Endothelial cell of umbilical vein (primary cell): ENCODE measurements at places on chromosomes 3 and 15. TPM values are rescaled to one million over a fixed set of nuclear protein-coding genes. Genes with fewer than 3 reads are reported as not detected.
A peak's percentile ranks its signal among the peaks of the same experiment; 100 is the strongest.

- no peak for DNase-seq
Measured at GRCh38 chr15:29914511-29914926, 92.3 kb upstream of the TJP1 start.

- no peak for DNase-seq
Measured at GRCh38 chr3:132311841-132312240, 5.4 kb upstream of the ACP3 start.

CLDN11 gene
- 147 and 178 TPM in 2 replicates for polyA plus RNA-seq

GRCh38 chr3:69647511-69648110 lies 91.7 kb upstream of the MITF start:
- no peak for DNase-seq

IL5RA gene
- polyA plus RNA-seq: not detected in 2 replicates

DNA sequence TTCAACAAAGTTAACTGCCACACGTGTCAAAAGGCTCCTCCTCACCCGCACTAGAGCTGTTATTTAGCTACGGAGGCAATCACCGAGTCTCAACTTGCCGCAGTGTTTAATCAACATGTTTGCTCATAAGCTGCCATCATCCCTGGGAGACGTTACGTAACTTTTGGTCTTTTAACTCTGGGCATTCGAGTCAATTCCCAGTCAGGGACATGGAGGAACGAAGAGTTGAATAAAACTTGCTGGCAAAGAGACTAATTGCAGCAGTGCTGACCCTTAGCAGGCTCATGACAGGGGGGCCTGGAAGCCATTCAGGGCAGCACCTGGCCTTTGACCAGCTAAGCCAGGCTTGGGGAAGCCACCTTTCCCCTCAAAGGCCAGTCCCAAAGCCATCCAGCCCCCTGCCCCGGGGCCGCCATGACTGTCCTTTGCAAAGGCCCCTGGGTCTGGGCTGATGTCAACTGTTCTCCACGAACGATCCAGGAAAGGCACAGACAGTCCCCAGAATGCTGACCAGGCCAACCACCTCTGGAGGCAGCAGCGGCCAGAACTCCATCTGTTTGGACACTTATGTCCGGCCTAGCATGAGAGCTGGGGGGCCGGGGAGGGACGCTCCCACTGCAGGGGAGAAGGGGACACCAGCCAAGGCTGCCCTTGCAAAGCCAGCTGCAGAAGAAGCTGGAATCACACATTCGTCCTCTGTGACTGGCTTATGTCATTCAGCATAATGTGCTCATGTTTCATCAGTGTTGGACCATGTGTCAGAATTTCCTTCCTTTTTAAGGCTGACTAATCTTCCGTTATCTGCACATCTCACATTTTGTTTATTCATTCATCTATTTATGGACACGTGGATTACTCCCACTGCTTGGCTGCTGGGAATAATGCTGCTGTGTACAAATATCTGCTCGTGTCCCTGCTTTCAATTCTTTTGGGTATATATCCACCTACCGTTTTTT lies 43.7 kb downstream of the PCSK6 start:
- DNase-seq: peak; percentile 92

DNA sequence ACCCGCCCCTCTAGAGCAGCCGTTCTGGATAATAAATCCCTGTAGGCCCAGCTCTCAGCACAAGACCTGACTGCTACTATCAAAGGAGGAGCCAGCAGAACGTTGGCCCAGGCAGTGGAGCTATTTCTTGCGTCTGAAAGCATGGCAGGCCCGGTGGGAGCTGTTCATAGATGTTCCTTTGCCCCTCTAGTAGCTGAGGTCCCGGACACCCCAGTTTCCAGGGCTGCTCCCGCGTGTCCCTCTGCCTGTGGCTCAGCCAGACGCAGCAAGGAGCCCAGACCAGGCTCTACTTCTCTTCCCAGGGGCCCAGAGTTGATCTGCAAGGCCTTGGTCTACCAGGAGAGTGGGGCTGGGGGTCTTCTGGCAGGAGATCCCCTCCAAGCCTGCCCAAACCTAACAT lies 76.1 kb downstream of the FAM174B start:
- DNase-seq: no peak

MKRN2 gene
- polyA plus RNA-seq: 28.0 and 29.9 TPM in 2 replicates

DNA sequence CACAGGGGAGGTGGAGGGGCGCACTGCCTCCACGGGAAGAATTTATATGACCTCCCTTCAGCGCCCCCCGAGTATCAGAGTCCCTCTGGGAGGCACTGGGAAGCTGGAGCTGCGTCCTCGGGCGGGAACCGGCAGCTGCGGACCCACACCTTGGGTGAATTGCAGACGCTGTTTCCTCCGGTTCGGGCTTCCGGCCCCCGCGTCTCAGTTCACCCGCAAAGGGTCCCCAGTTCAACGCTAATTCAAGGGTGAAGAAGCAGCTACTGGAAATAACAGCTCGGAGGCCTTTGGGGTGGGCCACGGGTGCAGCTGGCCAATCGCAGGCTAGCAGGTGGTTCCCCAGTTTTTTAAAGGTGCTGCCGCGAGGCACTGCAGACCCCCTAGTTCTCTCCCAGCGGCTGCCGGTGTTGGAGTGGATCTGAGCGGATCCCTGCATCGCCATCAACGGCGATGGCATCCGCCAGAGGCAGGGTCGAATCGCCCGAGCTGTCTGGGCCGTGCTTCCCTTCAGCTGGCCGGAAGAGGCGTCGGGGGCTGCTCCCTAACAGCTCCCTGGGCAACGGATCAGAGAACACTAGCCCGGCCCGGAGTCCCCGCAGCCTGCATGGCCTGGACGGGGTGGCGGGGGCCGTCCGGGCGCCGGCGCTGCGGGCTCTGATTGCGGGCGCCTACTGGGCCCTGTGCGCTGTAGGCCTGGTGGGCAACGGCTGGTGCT lies 19.4 kb upstream of the ADAMTS7 start:
- no peak for DNase-seq

DNA sequence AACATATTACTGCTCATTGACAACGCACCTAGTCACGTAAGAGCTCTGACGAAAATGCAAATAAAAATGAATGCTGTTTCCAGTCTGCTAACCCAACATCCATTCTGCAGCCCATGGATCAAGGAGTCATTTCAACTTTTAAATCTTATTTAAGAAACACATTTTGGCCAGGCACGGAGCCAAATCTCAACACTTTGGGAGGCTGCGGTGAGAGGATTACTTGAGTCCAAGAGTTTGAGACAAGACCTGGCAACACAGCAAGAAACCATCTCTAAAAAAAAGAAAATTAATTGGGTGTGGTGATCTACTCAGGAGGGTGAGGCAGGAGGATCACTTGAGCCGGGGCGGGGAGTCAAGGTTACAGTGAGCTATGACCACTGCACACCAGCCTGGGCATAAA lies 22.4 kb upstream of the TM4SF19 start:
- no peak for DNase-seq

- DNase-seq: no peak
Measured at GRCh38 chr3:137582484-137582883, 181.6 kb upstream of the SOX14 start.
